ENCODE measurements at places on chromosomes 2 and 18.

DNA sequence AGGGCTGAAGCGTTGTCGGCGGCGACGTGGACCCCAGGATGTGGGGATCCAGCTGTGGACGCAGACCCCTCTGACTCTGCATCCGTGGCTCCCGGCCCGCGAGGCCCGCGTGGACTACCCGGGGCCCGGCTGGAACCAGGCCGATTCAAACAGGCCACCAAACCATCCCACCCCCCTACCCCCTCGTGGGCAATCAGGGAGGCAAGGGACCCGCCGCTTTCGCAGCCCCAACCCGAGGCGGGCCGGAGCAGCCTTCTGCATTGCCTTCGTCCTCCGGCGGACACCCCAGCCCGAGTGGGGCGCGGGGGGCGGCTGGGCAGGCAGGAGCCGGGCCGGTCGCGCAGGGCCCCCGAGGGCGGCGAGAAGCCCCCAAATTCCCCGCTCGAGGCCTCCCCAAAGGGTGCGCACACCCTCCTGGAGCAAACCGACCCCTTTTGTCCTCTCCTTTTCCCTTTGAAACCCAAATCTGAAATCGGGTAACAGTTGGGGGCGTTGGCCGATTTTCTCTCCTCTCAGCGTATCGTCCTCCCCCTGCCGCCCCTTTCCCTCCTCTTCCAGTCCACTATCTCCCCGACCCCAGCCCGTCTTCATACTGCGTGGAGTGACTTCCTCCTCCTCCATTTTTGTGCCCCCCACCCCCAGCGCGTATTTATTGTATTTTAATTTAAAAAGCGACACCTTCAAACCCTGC, 7.4 kb downstream of the SP9 start:
- DNase-seq: no peak

DNA sequence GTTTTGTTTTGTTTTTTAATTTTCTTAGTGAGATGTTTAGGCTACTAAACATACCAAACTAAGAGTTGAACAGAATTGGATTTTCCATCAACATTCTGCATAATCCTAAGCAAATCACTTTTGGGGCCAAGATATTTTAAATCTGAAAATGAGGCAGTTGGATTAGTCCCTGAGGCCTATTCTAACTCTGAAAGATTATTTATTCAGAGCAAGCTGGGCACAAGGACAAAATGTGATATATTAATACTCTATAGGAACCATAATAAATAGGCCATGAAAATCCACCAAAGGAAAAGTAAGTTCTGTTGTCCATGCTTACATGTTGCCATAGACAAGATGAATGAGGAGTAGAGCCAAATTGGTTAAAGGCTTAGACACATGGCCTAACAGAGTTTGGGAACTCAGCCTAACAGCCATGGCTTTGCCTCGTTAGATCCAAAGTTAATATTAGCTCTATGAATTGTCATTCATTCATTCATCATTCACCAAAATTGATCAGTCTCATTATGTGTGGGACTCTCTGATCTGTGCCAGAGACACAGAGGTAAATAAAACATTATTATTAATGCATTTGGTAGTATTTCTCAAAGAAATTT, 183.5 kb downstream of the SCG2 start:
- DNase-seq: no peak

DNA sequence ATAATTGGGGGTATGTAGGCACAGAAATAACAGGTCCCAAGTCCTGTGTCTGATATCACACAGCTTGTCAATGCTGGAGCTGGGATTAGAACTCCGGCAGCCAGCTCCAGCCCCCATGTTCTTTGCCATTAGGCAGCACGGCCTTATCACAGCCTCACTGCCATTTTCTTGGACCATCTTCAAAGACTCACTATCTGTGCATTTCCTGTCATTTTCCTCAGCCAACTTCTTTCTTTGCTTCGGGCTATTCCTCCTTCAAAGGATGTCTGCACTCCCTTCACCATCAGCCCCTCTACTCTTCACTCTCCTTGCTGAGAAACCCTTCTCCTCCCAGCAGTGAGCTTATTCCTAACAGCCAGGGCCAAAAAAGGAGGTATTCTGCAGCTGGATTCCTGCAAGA, 139.6 kb downstream of the GALNT14 start:
- no peak for DNase-seq

DNA sequence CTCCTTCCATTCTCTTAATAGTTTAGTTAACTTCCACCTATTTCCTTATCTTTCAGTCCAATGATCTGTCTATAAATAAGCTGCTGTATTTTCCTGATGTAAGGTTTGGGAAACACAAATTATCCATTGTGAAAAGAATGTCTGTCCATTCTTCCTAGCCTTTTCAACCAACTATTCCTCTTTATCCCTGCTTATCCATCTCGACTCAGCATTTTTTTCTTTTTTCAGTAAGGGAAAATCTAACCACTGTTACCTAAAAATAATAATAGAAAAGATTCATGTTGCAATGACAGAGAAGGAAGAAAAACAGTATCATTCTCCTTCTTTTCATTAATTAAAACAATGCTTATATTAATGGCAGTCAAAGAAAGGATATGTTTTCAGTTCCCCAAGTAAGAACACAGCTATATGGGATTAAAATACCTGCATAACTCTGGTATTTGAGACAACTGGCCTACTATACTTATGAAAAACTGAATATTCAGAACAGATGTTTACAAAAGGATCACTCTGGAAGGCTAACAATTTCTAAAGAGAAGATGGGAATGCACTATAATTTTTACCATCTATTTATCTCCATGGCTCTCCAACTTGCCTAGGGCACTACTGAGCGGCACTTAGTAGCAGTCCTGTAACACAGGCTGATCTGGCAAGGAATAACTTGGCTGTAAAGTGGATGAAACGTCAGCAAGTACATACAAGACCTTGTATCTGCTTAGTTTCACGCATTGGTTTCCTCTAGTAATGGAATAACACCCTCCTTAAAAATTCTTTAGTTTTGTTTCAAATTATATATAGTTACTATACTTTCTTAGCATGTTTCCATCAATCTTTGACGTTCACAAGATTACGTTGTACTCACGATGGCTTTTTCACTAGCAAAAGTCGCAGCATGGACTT, 57.2 kb downstream of the RTTN start:
- no peak for DNase-seq

- no peak for DNase-seq
Measured at GRCh38 chr2:234825616-234826015, 126.2 kb upstream of the SH3BP4 start.

GRCh38 chr2:176122683-176123410, at the start of gene HOXD9:
TSS of gene HOXD9 (plus strand) at chr2:176122719. CDS start at chr2:176122769, 50 bp downstream.
- DNase-seq: no peak

GRCh38 chr2:232668805-232669444, 28.2 kb upstream of the GIGYF2 start:
- DNase-seq: no peak

DNA sequence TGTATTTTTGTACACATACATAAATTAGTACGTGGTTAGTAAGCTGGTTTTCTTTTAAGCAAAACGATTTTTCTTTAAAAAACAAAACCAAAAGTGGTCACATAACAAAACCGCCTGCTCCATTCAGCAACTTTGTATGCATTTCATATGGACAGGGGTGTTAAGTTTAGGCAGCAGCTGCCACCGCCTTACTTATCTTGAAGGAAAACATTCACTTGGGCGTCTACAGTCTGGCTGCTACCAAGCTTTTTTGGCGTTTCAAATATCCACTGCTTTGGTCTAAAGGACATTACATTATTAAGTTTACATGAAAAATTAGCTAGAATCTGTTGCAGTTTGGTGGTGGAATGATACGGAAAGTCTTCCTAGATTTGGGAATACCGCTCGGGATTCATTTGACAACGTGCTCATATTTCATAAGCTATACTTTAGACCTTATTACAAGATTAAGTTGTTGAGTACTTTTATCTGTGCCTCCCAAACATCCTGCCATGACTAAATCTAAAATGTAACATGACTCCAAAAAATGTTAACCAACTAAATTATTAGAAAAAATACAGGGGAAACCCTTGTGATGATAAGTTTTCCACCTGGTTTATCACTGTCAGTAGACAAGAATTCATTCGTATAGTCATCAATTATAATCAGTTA, 214.8 kb downstream of the NEDD4L start:
- no peak for DNase-seq

GRCh38 chr2:16225545-16225944, 285.2 kb downstream of the MYCN start:
- DNase-seq: no peak

DNA sequence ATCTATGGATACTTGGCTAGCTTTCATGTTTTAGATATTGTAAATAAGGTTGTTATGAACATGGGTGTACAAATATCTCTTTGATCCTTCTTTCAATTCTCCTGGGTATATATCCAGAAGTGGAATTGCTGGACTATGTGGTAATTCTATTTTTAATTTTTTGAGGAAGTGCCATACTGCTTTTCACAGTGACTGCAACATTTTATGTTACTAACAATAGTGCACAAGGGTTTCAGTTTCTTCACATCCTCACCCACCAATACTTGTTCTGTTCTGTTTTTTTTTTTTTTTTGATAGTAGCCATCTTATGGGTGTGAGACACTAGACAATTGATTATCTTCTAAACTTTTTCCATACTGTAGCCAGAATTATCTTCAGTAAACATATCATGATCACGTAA, 17.3 kb upstream of the NEUROD1 start:
- DNase-seq: no peak

- DNase-seq: no peak
Measured at GRCh38 chr2:2183717-2184116, 147.4 kb downstream of the MYT1L start.

DNA sequence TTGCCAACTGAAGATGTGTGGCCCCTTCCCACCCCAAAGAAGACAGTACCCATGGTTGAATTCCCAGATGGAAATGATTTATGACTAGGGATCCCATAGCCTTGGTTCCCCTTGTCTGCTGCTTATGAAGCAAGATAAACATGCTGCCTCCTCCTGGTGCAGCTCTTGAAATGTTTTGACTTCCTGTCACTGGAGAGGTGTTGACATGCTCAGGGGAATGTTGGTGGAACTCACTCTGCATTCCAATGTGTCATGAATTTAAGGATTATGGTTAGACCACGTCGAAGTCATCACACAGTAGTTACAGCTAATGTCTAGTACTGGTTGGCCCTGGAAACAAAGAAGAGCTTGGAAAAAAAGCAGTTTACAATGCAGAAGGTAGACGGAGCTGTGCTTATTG, 69.0 kb upstream of the FAM110C start:
- DNase-seq: no peak

DNA sequence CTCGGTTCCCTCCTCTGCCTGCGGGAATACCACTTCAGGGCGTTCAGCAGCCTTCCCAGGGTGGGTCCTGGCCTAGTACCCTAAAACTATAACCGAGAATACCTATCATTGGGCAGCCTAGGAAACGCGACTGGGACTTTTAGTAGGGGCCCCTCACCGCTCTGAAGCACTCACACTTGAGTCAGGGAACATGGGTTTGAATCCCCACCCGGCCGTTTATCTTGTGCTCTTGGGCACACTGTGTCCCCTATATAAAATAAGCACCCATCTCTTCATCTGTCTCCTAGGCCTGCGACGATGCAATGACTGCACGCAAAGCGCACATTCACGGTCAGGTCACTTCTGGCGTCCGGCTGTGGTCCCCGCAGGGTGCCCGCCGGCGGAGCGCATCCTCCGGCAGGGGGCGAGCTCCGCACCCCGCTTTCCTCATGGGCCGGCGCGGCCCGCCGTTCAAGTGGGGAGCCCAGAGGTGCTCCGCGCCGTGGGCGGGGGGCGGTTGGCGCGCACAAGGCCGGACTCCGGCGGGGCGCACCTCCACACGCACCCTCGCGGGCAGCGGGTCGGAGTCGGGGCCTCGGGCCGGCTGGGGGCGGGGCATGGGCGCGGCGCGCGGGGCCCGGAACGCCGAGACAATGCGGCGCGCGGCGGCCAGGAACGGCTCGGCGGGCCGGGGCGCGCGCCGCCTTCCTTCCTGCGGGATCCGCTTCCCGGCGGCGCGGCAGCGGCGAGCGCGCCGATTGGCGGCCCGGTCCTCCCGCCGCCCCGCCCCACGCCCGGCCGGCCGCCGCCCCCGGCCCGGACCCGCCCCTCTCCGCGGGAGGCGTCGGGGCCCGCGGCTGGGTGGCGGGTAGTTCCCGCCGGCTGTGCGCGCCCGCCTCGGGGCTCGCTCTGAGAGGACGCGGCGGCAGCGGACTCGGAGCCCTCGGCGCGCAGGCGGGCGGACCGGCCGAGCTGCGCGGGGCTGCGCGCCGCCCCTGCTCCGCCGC, at the start of gene ASAP2:
Gene ASAP2 (plus strand): TSS at position 850 of the 986 bp plus-strand sequence. CDS start 293 bp downstream, outside the sequence.
- no peak for DNase-seq

DNA sequence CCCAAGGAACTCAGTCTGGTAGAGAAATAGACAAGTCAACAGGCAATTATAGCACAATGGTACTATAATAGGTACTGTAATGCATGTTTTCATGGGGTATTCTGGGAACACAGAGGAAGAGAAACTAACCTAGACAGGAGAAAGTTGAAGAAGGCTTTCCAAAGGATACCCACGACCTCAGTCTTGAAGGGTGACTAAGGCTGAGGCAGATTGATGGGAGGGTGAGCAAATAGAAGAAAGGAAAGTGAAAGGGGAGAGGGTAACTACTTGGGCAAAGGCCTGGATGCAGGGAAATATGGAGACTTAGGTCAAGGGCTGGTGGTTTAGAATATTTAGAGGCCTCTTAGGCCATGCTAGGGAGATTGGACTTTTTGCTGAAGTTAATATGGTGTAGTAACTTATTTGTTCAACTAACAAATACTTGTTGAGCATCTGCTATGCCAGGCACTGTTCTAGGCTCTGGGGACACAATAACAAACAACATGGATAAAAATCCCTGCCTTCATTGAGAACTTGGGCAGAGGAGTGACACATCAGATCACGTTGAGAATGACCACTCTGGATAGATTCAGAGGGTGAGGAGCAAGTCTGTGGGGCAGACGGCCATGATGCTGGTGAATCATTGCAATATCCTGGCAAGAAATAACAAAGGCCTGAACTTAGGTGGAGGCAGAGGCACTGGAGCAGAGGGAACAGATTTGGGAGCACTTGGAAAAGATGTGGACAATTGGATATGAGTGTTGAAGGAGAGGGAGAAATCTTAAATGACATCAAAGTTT, 56.4 kb downstream of the PLB1 start:
- no peak for DNase-seq

- peak; percentile 27 for DNase-seq
Measured at GRCh38 chr2:231104115-231104713, 20.6 kb downstream of the HTR2B start.

- DNase-seq: no peak
Measured at GRCh38 chr2:95382192-95382591, 20.3 kb upstream of the FAHD2A start.

- DNase-seq: no peak
Measured at GRCh38 chr2:144198116-144198515, 321.8 kb downstream of the ZEB2 start.

GRCh38 chr18:75322206-75322605, 105.3 kb downstream of the SMIM21 start:
- no peak for DNase-seq

- no peak for DNase-seq
Measured at GRCh38 chr2:2662037-2662846, 331.2 kb upstream of the MYT1L start.

- no peak for DNase-seq
Measured at GRCh38 chr18:32530947-32531651, 60.4 kb upstream of the GAREM1 start.

GRCh38 chr2:99821039-99821438, 321.4 kb downstream of the AFF3 start:
- no peak for DNase-seq

GRCh38 chr2:19462256-19462645, 103.8 kb upstream of the OSR1 start:
- DNase-seq: no peak

Data from effector memory CD4-positive, alpha-beta T cell (primary cell).